ENCODE measurements at places on chromosomes 11 and 22. TPM values are rescaled to one million over a fixed set of nuclear protein-coding genes. Genes with fewer than 3 reads are reported as not detected.

DNA sequence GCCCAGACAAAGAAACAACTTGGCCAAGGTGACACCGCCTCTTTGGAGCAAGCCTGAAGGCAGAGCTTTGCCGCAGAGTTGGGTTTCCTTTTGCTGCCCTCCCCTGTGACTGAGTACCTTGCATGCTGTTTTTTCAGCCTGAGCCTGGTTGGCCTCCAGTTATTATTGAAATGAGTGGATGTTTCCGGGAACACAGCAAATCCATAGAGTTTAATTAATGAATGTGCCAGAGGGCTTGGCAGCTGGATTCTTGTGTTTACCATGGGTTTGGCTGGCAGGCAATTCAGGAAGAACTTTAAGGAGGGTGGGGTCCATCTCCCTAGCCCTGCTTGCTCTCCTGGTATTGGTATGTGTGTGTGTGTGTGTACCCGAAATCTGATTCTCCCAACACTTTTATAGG lies 65.6 kb upstream of the CRYBB3 start:
- peaks cover 5% of the 10 kb centered on the region for H3K4me1 ChIP-seq
- H3K27me3 ChIP-seq, result no peaks in the 10 kb centered on the region
- no peak overlapping the region for H3K4me3 ChIP-seq
- peaks cover 13% of the 10 kb centered on the region for H3K36me3 ChIP-seq
- no peak overlapping the region for H3K27ac ChIP-seq
- DNase-seq, result no peak

- peaks cover 10% of the 10 kb centered on the region for H3K36me3 ChIP-seq
- H3K27me3 ChIP-seq, result peaks cover 24% of the 10 kb centered on the region
- H3K4me1 ChIP-seq, result peaks cover 9% of the 10 kb centered on the region
- no peak for DNase-seq
These were observed 1.8 kb downstream of the GALR3 start for GRCh38 chr22:37824674-37825641.

DNA sequence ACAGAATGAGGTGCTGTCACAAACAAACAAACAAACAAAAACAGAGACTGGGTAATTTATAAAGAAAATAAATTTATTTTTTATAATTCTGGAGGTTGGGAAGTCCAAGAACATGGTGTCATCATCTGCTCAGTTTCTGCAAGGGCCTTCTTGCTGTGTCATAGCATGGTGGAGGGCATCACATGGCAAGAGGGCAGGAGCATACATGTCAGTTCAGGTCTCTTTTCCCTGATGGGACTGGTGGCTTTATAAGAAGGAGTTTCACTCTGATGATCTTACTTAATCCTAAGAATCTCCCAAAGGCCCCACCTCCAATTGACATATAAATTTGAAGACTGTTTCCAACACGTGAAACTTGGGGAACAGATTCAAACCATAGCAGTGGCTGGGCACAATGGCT lies 135.7 kb downstream of the NECTIN1 start:
- H3K27me3 ChIP-seq, result peaks cover 26% of the 10 kb centered on the region
- H3K4me1 ChIP-seq, result peaks cover 7% of the 10 kb centered on the region
- H3K36me3 ChIP-seq, result no peaks in the 10 kb centered on the region
- DNase-seq, result no peak
- no peak overlapping the region for H3K27ac ChIP-seq

GRCh38 chr22:41539146-41540005 lies 4.9 kb downstream of the POLR3H start:
- no peak overlapping the region for H3K4me3 ChIP-seq
- H3K27ac ChIP-seq, result no peak overlapping the region
- H3K27me3 ChIP-seq, result no peaks in the 10 kb centered on the region
- peaks cover 30% of the 10 kb centered on the region for H3K4me1 ChIP-seq

GRCh38 chr11:95908826-95909225 lies 15.1 kb downstream of the MTMR2 start:
- no peak overlapping the region for H3K4me3 ChIP-seq
- DNase-seq, result no peak
- peaks cover 12% of the 10 kb centered on the region for H3K4me1 ChIP-seq
- no peaks in the 10 kb centered on the region for H3K27me3 ChIP-seq

DNA sequence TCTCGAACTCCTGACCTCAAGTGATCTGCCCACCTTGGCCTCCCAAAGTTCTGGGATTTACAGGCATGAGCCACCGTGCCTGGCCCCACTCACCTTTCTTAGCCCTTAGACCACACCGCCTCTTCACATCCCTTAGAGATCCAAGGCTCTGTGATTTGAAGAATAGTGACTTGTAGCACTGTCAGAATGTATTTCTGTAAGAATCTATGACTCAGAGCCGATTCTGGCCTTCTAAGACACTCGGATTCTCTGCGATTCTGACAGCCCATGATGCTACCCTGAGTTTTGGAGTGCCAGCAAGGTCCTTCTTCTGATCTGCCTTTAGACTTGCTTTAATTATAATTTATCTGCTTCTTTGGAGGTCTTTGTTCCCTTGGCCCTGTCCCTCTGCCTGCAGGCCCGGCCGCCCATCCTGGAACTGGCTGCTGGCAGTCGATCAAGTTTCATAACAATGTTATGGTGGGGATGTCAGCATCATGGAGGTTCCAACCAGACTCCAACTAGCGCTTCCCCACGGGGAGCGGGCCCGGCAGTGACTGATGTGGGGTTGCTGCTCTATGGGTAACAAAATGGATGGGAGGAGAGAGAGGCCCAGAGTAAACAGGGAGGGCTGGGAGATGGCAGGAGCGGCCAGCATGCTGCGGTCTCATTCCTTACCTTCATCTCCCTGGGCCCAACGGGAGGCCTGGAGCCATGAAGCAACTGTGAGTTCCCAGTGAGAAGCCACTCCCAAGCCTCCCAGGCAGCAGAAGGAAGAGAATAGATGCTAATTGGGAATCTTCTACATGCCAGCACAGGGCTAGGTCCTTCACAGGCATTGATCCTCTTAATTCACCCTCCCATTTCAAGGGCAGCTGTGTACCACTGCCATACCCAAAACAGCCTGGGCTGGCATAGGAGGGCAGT lies 55.7 kb upstream of the RASD2 start:
- no peak overlapping the region for H3K4me3 ChIP-seq
- DNase-seq, result no peak
- H3K36me3 ChIP-seq, result no peaks in the 10 kb centered on the region
- H3K4me1 ChIP-seq, result peaks cover 9% of the 10 kb centered on the region
- H3K27ac ChIP-seq, result no peak overlapping the region

- no peak for DNase-seq
- H3K27ac ChIP-seq, result no peak overlapping the region
- no peak overlapping the region for H3K4me3 ChIP-seq
- H3K27me3 ChIP-seq, result no peaks in the 10 kb centered on the region
These were observed 30.9 kb downstream of the KCNQ1OT1 start for GRCh38 chr11:2668876-2669275.

- no peaks in the 10 kb centered on the region for H3K36me3 ChIP-seq
- H3K27me3 ChIP-seq, result no peaks in the 10 kb centered on the region
- DNase-seq, result no peak
These were observed 2249.5 kb downstream of the LRRC4C start for GRCh38 chr11:39209981-39210380.

DNA sequence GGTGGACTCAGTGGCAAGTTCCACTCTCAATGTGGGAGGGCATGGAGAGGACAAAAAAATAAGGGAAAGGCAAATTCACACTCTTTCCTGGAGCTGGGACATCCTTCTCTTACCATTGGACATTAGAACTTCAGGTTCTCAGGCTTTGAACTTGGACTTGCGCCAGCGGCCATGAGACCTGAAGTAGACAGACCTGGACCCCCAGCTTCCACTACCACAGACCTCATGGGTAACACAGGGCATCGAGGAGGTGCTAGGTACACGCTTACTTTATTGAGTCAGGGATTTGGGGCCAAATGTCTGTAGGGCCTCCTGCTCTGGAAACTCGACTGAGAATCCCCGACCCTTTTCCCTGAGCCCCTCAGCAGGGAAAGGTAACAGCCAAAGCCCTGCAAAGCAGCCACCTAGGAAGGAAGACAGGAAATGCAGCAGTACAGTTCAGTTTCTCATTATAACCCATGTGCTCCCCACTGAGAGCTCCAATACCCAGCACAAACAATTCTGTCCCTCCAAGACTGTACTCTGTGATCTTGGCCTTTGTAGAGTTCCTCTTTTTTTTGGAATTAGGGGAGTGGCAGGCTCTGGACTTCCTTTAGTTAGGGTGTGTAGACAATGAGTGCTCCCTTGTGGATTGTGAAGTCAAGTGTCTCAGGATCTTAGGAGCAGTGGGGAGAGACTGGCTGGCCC lies 5.7 kb downstream of the CHRNA10 start:
- H3K27ac ChIP-seq, result no peak overlapping the region
- no peaks in the 10 kb centered on the region for H3K4me1 ChIP-seq
- no peak for DNase-seq
- peaks cover 3% of the 10 kb centered on the region for H3K36me3 ChIP-seq
- no peaks in the 10 kb centered on the region for H3K27me3 ChIP-seq

DNA sequence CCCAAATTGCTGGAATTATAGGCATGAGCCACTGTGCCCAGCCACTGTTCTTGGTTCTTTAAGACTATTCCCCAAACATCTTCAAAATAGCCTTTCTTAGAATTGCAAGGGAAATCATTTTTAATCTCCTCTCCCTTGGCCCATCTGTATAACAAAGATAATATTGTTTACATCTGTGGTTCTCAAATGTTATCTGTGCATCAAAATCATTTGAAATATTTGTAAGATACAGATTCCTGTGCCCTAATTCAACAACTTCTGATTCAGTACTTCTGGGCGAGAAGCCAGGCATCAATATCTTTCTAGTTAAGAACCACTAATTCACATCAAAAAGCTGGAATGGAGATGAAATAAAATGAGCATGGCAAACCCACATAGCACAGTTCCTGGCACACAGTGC lies 83.0 kb downstream of the TMPRSS5 start:
- peaks cover 58% of the 10 kb centered on the region for H3K27me3 ChIP-seq
- H3K4me3 ChIP-seq, result no peak overlapping the region
- no peak for DNase-seq
- no peaks in the 10 kb centered on the region for H3K4me1 ChIP-seq

DNA sequence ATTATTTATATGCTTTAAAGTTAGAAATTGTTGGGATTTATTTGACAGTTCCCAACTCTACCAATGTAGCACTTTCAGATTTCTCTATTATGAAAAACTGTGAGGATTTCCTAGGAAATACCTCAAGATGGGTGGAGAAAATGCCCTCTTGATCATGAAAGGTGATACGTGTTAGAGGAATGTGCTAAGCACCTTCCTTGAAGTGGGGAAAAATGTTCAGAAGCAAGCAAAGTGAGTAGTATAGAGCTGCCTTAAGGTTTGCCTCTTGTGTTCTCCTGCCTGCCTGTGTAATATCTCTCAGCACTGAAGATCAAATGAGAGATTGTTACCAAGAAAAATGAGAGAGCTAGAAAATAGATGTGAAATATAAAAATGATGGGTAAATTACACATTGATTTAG lies 58.2 kb downstream of the YAP1 start:
- H3K4me3 ChIP-seq, result no peak overlapping the region
- H3K4me1 ChIP-seq, result no peaks in the 10 kb centered on the region
- H3K27me3 ChIP-seq, result peaks cover 13% of the 10 kb centered on the region
- no peak overlapping the region for H3K27ac ChIP-seq
- no peaks in the 10 kb centered on the region for H3K36me3 ChIP-seq

- no peaks in the 10 kb centered on the region for H3K27me3 ChIP-seq
- H3K4me3 ChIP-seq, result no peak overlapping the region
- no peak overlapping the region for H3K27ac ChIP-seq
- H3K36me3 ChIP-seq, result no peaks in the 10 kb centered on the region
- DNase-seq, result no peak
- no peaks in the 10 kb centered on the region for H3K4me1 ChIP-seq
These were observed 1.7 kb upstream of the MUC5B start for GRCh38 chr11:1220941-1221721.

DNA sequence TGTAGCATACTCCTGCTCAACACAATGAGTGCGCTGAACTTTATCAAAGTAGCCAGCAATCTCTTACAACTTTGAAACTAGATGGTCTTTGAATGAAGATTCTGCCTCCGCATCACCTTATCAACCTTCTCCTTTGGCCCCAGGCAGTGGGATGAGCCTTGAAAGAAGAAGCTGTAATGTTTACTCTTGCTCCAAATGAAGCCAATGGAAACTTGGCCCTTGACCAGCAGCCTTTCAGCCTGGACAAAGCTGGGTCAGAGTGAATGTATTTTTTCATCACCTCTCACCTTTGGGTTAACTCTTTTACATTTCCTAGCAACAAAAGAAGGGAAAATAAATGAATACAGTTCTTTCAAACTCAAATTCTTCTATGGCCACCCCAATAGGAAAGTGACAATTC lies 359.1 kb downstream of the KCNA4 start:
- no peak overlapping the region for H3K4me3 ChIP-seq
- H3K4me1 ChIP-seq, result no peaks in the 10 kb centered on the region
- no peaks in the 10 kb centered on the region for H3K27me3 ChIP-seq
- H3K27ac ChIP-seq, result no peak overlapping the region
- DNase-seq, result no peak
- H3K36me3 ChIP-seq, result no peaks in the 10 kb centered on the region

DNA sequence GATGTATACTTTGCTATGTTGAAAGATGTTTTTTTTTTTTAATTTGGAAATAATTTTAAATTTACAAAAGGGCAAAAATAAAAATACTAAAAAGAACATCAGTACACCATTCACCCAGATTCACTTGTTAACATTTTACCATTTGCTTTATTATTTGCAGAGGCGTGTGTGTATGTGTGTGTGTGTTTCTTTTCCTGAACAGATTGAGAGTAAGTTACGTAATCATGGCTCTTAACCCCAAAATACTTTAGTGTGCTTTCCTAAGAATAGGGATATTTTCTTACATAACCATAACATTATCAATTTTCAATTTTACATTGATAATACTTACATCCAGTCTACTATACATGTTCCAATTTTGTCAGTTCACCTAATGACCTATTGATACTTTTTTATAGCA lies 91.5 kb upstream of the HORMAD2 start:
- peaks cover 6% of the 10 kb centered on the region for H3K4me1 ChIP-seq
- H3K27ac ChIP-seq, result no peak overlapping the region
- H3K4me3 ChIP-seq, result no peak overlapping the region
- H3K27me3 ChIP-seq, result no peaks in the 10 kb centered on the region
- DNase-seq, result no peak

The RTN4R gene
- 1.4 TPM for total RNA-seq

The MPST gene
- total RNA-seq, result 42.3 TPM

The TMEM151A gene
- not detected for total RNA-seq

The MMP12 gene
- not detected for total RNA-seq
